ENCODE measurements at places on chromosomes 1 and 21.

- no peaks in the 10 kb centered on the region for H3K4me1 ChIP-seq
- H3K4me3 ChIP-seq: no peak overlapping the region
- no peaks in the 10 kb centered on the region for H3K36me3 ChIP-seq
- no peaks in the 10 kb centered on the region for H3K27me3 ChIP-seq
- H3K27ac ChIP-seq: no peak overlapping the region
- no peak for DNase-seq
These were observed 26.2 kb downstream of the FMN2 start for GRCh38 chr1:240117930-240118329.

- no peaks in the 10 kb centered on the region for H3K27me3 ChIP-seq
- no peak overlapping the region for H3K4me3 ChIP-seq
- H3K27ac ChIP-seq: no peak overlapping the region
- DNase-seq: no peak
These were observed 80.1 kb upstream of the CD55 start for GRCh38 chr1:207241164-207241934.

DNA sequence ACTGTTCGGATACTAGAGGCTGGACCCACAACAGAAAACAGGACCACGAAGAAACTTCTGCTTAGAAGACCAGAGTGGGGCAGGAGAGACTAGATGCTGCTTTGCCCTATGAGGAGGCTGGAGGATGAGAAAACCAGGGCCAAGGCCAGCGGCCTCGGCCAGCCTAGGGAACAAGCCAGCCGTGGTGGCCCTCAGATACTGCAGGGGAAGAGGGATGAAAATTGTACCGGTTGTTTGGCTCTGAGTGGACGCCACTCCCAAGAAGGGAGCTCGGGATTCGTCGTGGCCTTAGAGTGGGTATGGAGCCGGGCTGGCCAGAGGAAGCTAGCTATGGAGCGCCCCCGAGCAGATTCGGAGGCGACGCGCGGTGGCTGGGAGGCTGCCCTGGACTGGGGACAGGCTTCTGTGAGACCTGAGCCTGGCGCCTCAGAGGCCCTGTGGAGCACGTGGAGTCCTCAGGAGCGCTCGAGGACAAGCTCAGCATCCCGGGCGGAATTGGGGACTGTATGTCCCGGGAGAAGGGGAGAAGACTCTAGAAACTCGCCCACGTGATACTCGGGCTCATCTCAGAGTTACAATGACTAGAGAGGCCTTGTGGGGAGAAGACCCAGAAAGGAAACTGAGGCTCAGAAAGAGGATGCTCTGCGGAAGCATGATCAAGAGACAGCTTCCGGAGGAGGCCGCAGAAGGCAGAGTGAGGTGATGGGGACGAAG, 2.8 kb downstream of the PRRX1 start:
- H3K4me3 ChIP-seq: no peak overlapping the region
- no peak overlapping the region for H3K27ac ChIP-seq
- DNase-seq: no peak

DNA sequence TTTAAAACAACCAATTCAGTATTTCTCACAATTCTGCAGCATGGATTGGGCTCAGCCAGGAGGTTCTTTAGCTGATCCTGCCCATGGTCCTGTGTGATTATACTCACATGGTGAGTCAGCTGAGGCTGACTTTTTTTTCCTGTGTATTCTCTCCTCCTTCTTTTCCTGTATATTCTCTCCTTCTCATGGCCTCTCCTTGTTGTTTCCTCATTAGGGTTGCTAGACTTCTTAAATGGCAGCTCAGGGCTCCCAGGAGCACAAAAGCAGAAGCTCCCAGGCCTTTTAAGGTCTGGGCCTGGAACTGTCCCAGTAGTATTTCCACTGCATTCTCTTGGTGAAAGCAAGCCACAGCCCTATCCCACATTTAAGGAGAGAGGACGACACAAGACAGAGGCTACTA, 26.8 kb downstream of the VANGL1 start:
- DNase-seq: no peak
- no peak overlapping the region for H3K27ac ChIP-seq
- no peaks in the 10 kb centered on the region for H3K27me3 ChIP-seq
- no peak overlapping the region for H3K4me3 ChIP-seq

DNA sequence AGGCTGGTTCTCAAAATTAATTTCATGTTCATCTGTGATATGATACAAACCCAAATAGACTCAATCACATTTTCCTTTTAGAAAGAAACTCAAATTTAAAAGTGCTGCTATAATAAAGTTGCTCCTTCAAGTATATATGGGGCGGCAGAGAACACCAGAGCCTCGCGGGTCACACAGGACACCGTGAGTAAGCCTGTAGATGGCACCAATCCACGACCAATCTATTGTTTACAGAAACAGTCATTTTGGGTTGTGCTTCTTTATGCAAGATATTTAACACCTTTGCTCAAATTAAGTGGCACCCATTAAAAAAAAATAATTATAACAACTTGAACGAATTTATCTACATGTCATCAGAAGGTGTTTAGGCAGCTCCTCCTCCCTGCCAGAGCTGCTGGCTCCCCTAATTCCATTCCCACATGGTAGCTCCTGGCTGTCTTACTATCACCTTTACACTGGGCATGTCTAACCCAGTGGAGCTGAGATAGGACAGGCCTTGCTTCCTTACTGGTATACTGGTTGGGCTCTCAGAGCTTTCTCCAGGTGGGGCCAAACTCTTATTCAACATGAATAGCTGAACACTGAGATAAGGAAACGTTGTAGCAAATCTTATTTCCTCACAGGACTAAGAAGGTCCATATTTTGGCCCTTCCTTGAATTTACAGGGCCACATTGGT, 287.0 kb downstream of the SDCCAG8 start:
- no peak overlapping the region for H3K4me3 ChIP-seq
- no peaks in the 10 kb centered on the region for H3K27me3 ChIP-seq
- H3K27ac ChIP-seq: no peak overlapping the region
- DNase-seq: no peak
- H3K36me3 ChIP-seq: peaks cover 9% of the 10 kb centered on the region
- H3K4me1 ChIP-seq: no peaks in the 10 kb centered on the region

DNA sequence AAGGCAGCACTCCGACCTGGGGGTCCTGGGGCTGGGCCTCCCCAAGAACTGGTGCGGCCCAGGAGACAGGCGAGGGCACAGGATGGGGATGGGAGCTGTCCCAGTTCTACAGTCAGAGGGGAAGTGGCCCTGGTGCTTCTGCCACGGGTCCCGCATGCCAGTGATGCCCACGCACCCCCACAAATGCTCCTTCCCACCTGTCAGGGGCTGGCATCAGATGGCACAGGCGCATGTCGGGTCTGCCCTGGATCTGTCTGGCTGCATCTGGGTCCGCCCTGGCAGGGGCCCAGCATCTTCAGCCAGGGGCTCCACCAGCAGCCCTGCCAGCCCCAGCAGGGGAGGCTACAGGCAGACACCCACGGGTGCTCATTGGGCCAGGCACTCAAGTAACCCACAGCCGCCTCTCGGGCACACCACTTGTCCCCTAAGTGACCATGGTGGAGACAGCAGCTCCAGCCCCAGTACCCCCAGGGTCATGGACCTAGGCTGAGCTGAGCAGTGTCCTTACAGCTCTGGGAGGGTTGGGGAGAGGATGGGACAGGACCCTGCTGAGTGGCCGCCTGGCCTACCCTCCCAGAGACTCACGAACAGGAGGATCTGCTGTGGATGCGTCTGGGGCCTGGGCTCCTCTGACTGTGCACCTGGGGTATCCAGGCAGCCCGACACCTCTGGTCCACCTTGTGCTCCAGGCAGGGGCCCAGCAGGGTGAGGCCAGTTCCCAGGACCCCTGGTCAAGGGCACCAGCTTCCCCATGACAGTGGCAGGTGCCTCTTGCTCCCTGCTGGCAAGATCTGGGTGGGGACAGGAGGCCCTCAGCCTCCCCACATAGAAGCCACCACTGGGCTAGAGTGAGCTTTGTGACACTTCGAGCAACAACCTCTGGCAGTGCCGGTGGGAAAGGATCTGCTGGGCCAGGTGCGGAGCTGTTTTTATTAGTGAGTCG, 5.4 kb downstream of the SMIM1 start:
- H3K27ac ChIP-seq: no peak overlapping the region
- H3K36me3 ChIP-seq: peaks cover 48% of the 10 kb centered on the region
- no peaks in the 10 kb centered on the region for H3K27me3 ChIP-seq
- no peak for DNase-seq
- H3K4me3 ChIP-seq: no peak overlapping the region

DNA sequence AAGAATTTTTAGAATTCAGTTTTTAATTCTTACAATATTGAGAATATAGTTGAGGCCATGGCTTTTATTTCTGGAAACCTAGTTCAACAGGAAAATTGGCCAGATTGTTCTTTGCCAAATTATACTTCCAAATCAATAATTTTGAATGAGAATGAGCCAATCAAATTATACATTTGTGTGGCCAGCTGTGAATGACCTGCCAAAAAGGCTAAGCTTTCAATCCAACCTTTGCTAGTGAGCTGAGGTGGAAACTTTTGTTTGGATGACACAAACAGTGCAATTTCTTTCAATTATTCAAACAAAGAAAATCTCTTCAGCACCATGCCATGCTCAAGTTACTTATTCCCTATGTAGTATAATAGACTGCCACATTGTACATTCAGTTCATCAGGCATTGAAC, 167.8 kb downstream of the PATJ start:
- H3K36me3 ChIP-seq: peaks cover 27% of the 10 kb centered on the region
- H3K27ac ChIP-seq: no peak overlapping the region
- H3K4me3 ChIP-seq: no peak overlapping the region
- H3K27me3 ChIP-seq: no peaks in the 10 kb centered on the region
- no peaks in the 10 kb centered on the region for H3K4me1 ChIP-seq
- DNase-seq: no peak

- peak overlapping the region; percentile 61 for H3K27ac ChIP-seq
- H3K36me3 ChIP-seq: no peaks in the 10 kb centered on the region
- no peaks in the 10 kb centered on the region for H3K27me3 ChIP-seq
- peaks cover 58% of the 10 kb centered on the region for H3K4me1 ChIP-seq
- DNase-seq: no peak
These were observed 292.8 kb downstream of the DISC1 start for GRCh38 chr1:231919239-231919885.

DNA sequence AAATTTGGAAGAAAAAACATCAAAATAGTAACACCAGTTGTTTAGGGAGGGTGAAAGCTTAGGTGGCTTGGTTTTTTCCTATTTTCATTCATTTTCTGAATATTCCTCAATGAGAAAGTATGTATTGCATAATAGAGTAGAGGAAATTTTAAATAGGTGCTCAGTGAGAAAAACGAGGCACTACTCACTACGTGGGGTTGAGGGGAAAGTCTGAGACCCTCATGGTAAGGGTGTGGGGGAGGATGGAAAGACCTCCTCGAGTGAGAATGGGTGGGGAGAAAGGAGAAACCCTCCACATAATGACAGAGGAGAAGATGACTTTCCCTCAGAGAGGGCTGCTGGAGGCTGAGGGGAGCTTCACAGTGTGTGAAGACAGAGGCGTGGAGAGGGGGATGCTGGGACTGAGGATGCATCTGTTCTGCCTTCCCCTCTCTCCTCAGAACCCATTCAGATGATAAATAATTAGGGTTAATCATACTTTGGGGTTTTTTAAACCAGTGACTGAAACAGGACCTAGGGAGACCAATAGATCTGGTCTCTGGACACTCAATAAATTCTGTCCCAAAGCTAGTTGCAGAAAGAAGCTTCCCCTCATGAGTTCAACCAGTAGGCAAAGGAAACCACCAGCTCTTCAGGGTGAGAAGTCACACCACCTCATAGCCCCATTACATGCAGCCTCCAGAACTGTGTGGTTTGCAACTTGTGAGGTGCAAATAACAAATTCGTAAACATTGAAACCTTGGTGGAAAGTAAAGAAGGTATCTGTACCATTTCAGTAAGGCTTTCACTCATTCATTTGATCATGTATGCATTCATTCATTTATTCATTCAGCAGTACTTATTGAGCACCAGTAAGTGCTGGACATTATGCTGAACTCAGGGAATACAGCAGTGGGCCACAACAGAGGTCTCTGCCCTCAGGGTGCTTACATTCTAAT, 17.1 kb downstream of the SLAMF7 start:
- no peak overlapping the region for H3K27ac ChIP-seq
- no peak for DNase-seq
- H3K36me3 ChIP-seq: no peaks in the 10 kb centered on the region
- no peaks in the 10 kb centered on the region for H3K27me3 ChIP-seq
- H3K4me1 ChIP-seq: no peaks in the 10 kb centered on the region
- no peak overlapping the region for H3K4me3 ChIP-seq

DNA sequence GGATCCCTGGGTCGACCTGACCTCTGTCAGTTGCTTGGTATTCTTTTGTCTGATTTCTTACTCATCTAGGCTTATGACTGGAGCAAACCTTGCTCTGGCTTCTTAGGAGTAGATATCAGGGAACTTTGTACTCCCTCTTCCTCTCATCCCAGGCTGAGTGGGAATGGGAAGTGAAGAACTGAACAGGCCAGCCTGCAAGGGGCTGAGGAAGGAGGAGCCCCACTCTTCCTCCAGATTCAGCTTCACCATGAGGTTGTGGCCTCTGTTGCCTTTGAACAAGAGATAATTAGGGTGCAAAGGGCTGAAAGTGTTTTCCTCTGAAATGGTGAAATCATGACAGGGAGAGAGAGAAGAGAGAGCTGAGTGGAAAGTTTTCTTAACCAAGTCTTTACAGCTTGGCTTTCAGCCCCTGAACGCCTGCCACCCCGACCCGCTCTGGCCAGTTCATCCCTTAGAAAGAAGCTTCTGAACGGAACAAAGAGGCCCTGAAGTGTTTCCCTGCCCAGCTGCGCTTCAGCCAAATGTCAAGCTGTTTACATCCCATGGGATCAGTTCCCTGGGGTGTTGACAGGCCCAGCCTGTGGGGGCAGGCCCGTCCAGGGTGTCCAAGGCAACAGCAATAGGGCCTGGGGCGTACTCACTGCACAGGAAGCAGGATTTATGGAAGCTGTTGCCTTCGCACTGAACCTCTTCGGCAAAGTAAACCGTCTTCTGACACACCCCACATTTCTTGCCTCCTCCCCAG, 11.2 kb downstream of the CSRP1 start:
- no peak overlapping the region for H3K27ac ChIP-seq
- peaks cover 45% of the 10 kb centered on the region for H3K36me3 ChIP-seq
- no peak for DNase-seq
- H3K27me3 ChIP-seq: no peaks in the 10 kb centered on the region
- H3K4me3 ChIP-seq: no peak overlapping the region

- no peak overlapping the region for H3K27ac ChIP-seq
- no peaks in the 10 kb centered on the region for H3K36me3 ChIP-seq
- no peaks in the 10 kb centered on the region for H3K4me1 ChIP-seq
- no peaks in the 10 kb centered on the region for H3K27me3 ChIP-seq
These were observed 23.2 kb downstream of the ILDR2 start for GRCh38 chr1:166952002-166952746.

- no peak overlapping the region for H3K27ac ChIP-seq
- DNase-seq: no peak
- H3K36me3 ChIP-seq: peaks cover 6% of the 10 kb centered on the region
- H3K27me3 ChIP-seq: no peaks in the 10 kb centered on the region
- no peaks in the 10 kb centered on the region for H3K4me1 ChIP-seq
These were observed 13.1 kb downstream of the CDCA8 start for GRCh38 chr1:37705399-37705798.
